IPS DF 6.9 (cell line): ENCODE measurements at places on chromosomes 5 and 9.

DNA sequence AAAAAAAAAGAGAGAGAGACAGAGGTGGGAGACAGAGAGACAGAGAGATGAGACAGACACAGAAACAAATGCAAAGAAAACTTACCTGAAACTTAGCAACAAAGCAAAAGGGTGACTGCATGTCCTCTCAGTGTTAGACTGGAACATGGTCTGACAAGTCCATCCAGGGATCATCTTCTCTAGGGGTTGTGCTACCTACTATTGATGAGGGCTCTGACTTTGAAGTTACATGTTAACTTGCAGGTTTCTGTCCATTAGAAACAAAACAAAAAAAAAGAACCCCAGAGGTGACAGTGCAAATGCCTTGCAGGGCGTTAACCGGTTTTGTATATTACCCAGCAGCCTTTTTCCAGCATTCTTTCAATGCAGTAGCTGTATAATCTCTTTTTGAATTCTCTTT, 13.6 kb upstream of the SPARC start:
- DNase-seq: no peak

- no peak for DNase-seq
Measured at GRCh38 chr9:15831384-15831783, 278.5 kb downstream of the CCDC171 start.

- DNase-seq: no peak
Measured at GRCh38 chr5:8216921-8217320, 348.0 kb downstream of the MTRR start.

GRCh38 chr9:133959171-133959570, 33.0 kb downstream of the VAV2 start:
- DNase-seq: no peak

DNA sequence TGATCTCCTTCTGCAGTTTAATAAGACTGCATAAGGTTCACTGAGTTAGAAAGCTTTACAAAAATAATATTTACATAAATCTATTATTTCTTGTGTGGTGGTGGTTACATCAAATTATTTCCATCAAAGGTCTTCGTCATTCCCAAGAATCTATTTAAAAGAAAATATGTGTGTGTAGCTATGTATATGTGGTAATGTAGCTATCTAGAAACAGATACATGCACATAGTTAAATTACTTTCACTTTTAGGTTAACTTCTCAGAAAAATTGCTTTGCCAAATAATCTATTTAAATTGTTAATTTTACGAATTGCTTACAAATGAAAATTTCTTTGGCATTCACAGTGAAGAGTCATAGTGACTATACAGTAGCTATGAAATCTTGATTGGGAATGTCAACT, 633.2 kb downstream of the DMRTA1 start:
- DNase-seq: no peak

- DNase-seq: no peak
Measured at GRCh38 chr5:180825768-180826525, 23.3 kb upstream of the MGAT1 start.

GRCh38 chr9:96331236-96331947, 29.4 kb upstream of the HSD17B3 start:
- DNase-seq: no peak

DNA sequence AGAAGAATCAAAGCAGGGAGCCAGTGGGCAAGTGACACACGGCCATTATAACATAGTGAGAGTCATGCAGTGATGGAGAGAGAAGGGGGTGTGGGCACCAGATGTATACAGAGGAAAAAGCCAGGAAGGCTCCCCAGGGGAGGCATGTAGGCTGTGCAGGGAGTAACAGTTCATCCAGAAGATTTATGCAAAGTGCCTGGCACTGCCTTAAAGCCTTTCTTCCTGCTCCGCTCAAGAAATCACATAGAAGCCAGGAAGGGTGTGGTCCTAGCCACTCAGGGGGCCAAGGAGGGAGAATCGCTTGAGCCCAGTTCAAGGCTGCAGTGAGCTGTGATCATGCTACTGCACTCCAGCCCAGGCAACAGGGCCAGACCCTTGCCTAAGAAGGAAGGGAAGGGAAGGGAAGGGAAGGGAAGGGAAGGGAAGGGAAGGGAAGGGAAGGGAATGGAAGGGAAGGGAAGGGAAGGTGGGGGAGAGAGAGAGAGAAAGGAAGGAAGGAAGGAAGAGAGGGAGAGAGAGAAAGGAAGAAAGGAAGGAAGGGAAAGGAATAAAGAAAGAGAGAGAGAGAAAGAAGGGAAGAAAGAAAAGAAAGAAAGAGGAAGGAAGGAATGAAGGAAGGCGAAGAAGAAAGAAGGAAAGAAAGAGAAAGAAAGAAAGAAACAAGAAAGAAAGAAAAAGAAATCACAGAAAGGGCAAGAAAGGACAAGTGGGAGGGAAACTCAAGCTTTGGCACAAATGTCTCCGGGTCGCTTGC, 89.8 kb downstream of the LHX2 start:
- DNase-seq: no peak

DNA sequence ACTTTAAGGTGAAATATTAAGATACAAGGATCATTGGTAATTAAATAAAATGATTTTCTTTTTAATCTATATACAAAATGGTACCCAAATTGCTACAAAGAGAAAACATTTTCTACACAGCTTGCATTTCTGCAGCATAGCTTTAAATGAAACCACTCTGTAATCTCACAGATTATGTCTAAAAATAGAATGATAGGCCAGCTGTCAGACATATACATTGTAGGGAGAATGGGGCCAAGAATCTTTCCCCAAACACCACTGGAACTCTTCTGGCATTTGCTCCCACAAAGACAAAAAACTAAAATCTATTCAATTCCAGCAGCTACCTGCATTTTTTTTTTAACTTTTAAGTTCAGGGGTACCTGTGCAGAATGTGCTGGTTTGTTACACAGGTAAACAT, 124.1 kb upstream of the NR5A1 start:
- no peak for DNase-seq

DNA sequence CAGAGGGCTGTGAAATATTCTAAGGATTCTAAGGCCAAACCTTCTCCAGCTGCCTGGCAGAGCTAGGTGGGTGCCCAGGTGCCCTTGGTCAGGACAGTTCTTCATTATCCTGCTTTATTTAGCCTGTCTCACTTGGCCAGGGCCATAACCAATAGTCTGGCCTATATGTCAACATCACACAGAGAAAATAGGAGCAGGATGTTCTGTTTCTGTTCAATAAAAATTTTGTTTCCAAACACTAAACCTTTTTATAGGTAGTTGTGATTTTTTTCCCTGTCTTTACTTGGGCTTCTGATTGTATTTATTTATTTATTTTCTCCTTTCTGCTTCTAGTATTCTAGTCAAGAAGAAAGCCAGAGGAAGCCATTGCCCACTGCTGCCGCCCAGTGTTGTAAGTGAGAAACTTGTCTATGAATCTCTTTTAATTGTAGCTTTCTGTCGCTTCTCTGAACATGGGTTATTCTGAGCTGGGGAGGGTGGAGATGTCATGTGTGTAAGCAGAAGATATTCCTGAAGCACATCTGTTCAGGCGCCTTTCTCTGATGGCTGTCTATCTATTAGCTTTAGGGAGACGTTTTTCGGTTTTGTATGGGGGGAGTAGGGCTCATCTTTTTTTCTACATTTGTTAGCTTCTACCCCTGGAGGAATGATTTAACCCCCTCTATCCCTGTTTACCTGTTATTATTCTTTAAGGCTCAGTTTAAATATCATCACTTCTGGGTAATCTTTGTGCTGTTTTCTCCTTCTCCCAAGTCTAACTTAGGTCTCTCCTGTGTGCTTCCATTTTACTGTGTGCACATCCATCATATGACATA, 97.1 kb downstream of the UNC13B start:
- peak; percentile 31 for DNase-seq

DNA sequence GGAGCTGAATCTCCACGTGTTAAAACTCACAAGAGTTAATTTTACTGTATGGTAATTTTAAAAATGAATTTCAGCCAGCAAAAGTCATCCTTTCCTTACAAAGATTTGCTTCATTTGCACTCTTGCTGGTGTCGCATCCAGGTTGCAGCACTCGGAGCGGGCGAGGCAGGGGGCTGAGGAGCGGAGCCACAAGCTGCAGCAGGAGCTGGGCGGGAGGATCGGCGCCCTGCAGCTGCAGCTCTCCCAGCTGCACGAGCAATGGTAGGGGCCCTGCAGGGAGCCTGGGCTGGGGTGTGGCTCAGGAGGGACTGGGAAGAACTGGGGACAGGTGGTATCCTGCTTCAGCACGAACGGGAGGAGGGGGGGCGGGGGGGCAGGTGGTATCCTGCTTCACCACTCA, 27.1 kb downstream of the HNRNPH1 start:
- DNase-seq: no peak

DNA sequence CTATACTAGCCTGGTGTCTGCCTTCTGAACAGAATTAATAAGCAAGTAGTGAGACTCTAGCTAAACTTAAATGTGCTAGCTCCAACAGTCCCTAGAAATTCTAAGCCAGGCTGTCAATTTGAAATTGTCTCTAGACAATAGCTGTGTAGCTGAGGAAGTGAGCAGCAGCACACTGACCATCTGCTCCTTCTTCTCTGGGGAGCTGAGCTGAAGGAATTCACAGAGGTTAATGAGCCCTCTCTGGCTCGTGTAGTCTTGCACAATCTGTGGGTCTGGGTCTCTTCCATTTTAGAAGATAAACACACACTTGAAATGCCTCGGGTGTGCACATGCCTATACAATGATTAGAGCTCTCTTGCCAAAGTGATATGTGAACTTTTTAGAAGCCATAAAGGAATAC, 63.5 kb upstream of the BARX1 start:
- no peak for DNase-seq

DNA sequence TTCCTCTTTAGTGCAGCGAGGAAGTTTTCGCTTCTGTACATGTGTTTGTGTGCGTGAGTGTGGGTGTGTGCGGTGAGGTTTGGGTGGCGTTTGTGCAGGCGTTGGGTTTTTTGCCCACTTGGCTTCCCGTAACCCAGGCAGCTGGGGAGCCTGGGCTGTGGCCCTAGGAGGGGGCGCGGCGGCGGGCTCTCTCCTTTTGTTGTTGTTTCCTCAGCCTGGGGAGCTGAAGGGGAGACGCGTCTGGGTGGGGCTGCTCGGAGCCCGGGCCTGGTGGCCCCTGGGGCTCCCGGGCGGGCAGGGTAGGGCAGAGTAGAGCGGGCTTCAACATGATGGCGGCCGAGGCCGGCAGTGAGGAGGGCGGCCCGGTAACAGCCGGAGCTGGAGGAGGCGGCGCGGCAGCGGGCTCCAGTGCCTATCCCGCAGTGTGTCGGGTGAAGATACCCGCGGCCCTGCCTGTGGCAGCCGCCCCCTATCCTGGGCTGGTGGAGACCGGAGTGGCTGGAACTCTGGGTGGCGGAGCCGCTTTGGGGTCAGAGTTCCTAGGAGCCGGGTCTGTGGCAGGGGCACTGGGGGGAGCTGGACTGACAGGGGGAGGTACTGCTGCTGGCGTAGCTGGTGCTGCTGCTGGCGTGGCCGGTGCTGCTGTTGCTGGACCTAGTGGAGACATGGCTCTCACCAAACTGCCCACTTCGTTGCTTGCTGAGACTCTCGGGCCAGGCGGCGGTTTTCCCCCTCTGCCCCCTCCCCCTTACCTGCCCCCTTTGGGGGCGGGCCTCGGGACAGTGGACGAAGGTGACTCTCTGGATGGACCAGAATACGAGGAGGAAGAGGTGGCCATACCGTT, 665 bp downstream of the RASA1 start:
- DNase-seq: peak; percentile 13

DNA sequence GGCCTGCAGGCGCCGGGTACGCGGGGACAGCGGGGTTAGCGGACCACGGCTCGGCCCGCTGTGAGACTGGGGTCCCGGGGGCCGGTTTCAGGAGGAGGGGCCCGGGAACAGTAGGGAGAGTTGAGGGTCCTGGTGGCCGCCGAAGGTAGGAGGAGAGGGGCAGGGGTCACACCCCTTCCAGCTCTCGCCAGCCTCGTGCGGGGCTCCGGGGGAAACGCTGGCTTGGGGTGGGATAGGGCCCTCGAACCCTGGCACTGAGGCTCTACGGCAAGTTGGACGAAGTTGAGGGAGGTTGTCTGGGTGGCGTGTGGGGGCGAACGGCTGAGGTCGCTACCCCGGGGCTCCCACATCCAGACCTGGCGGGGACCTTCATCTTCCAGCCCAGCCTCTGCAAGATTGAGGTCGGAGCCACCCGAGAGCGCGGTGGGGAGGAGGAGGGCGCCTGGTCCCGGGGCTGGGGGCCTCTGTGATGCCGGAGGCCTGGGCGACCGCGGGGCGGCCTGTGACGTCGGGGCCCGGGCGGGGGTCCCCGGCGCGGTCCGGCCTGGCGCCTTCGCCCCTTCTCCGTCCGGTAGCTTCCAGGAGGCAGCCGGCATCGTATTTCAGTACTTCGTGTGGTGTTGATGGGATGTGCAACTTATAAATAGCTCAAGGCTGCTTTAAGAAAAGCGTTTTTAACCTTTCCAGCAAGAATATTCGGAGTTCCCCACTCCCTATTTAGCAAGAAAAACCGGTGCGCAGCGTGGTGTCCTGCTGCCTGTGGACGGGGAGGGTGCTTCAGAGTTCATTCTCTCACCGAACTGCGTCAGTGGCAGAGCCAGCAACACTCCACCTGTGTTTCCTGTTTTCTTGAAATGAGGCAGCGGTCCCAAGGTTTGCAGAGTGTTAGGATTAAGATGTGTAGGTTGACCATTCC, 902 bp downstream of the HABP4 start:
- DNase-seq: no peak
